ENCODE measurements at places on chromosomes 7 and 10.
A peak's percentile ranks its signal among the peaks of the same experiment; 100 is the strongest.

DNA sequence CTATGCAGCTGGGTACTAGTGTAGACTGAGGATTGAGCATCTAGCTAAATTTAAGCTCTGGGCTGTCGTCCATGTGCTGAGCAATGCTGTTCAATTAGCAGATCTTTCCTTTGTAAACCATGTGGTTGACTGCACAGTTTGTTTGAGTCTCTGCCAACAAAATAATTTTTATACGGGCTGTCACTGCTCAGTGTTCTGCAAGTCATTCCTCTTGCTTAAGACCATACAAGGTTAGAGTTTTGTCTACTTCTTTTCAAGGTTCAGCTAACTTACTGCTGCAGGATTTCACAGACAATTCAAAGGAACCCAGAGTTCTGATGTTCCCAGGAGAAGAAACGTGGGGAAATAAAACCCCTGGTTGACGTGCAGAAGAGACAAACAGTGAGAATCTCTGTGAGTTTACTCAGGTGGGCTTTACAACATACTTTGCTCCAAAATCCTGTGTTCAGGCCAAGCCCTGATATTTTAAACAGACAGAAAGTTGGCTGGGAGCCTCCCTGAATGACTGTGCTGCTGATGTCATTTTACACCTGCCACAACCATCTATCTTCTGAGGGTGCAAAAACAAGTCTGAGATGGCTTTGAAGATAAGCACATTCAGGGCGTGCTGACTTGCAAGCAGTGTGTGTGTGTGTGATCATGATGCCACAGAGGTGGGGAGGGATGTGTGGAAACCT lies 177.1 kb upstream of the SVIL start:
- peak; percentile 30 for DNase-seq

DNA sequence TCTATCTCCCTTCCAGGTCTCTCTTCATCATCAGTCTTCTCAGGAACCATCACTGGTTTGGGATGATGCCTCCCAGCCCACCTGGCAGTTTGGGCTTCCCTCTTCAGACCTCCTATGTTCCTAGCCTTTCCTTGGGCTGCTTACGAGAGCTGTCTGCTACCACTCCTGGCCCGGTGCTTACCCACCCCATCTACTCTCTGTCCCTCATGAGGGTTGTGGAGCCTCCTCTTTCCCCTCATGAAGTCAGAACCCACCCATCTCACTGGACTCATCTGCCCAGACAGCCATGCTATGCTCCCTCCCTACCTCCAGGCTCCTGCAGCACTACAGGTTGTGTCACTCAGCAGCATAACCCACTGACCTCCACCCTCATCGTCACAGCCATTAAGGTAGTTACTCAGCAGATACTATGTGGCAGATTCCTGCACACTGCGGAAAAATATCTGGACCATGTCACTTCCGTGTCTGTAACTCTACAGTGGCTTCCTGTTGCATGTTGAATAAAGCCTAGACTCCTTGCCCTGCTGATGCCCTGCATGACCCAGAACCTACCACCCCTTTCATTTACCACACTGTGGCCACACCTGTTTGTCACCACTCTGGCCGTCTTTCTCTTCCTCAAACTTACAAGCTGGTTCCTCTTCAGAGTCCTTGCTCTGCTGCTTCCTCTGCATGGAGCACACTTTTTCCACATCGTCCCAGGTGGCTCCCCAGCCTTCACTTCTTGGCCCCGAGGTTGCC lies 2.0 kb downstream of the DBNL start:
- no peak for DNase-seq

DNA sequence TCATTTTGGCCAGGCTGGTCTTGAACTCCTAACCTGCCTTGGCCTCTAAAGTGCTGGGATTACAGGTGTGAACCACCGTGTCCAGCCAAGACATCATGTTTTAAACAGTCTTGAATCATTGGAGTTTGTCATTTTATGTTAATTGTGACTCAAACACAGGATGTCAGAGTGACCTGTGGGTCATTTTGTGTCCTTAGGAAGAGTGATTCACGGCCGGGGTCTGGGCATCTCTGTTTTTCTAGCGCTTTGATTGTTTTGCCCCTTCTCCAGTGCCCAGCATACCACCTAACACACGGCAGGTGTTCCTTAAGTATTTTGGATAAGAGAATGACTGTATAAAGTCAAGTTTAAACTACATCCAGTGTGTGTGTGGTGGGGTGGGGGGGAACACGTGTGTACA lies 183.7 kb upstream of the KLF6 start:
- no peak for DNase-seq

GRCh38 chr7:90777465-90777864 lies 181.3 kb downstream of the CDK14 start:
- DNase-seq = no peak

DNA sequence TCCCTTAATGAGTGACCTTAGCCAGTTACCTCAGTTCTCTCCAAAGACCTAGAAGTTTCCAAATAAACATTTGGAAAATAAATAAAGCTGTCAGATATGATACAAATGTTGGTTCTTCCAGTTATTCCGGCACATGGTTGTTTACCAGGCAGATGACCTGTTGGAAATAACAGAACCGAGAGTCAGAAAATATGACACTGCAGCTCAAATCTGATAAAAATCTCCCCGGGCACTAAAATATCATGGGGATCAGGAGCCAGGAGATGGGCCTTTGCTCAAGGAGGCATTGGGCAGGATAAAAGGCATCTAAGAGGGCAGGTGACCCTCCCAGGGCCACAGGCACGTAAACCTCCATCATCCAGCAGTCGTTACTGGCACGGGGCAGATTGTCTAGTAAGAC lies 164.0 kb upstream of the LYZL1 start:
- no peak for DNase-seq

- no peak for DNase-seq
Observed at GRCh38 chr7:130475776-130476175, 16.1 kb upstream of the MEST start.

DNA sequence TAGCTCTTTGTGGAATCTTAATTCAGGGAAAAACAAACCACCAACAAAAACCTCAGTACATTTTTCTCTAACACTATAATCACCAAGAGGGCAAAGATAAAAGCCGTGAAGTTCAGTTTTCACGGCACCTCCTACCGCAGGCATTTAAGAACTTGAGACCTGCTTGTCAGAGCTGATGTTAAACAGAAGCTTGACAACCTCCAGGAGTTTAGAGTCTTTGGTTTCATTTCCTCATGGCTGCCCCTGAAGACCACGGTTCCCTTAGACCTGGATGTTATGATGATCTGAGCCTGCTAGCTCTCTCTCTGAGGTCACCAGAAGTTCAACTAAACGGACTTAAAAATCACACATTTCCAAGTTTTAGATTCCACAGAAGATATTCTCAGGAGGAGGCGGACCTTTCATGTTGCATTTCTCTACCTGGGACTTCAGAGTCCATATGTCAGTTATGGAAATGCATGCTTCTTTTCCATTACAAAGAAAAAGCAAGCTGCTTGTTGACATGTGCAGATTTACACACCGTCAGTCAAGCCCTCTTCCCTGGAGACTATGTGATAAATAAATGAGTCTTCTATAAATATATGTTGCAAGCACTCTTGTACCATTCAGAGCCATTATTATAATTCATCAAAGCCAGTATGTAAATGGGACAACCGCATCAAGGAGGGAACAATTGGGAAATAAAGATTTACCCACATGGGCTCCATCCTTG lies 258.0 kb downstream of the GFRA1 start:
- DNase-seq = no peak

- DNase-seq = no peak
Observed at GRCh38 chr7:22219036-22219435, 137.9 kb downstream of the RAPGEF5 start.

DNA sequence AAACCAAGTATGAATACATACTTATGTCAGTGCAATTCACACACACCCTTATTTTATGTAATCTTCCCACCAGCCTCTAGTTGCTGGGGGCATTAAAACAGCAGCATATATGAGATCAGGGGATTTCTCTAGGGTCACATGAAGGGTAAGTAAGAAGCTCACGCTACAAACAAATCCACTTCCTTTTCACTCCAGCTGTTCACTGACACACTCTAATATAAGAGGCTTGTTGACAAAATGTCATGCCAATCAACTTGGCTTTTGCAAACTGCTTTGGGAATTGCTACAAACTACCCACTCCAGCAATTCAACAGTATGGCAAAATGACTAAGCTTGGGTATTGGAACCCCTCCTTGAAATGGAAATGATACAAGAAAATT lies 10.3 kb downstream of the FAM3C start:
- no peak for DNase-seq

GRCh38 chr10:113474752-113475151 lies 78.1 kb upstream of the HABP2 start:
- no peak for DNase-seq

GRCh38 chr10:33248638-33249037 lies 85.8 kb downstream of the NRP1 start:
- no peak for DNase-seq

GRCh38 chr7:87735360-87735759 lies 107.2 kb downstream of the RUNDC3B start:
- DNase-seq = no peak

- no peak for DNase-seq
Observed at GRCh38 chr7:97145068-97145467, 27.6 kb downstream of the SDHAF3 start.

DNA sequence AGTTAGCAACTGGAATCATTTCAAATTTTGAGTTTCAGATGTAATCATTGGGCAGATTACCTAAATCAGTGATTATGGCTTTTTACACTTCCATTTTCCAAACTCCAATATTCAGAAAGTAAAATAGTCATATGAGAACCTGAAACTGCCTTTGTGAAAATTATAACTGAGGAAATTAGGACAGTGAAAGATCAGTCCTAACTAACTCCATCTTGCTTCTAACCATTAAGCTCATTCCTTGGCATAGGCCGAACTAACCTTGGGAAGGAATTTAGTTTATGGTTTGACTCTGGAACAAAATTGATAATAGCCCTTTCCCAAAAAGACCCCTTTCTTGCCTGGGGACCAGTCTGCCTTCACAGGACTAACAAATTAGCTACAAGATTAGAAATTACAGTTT lies 2.2 kb downstream of the CRPPA start:
- no peak for DNase-seq

GRCh38 chr10:88851706-88852105 lies at the start of gene ANKRD22:
Gene ANKRD22, minus strand, starts transcription at chr10:88851844. Its CDS starts 237 bp downstream, at chr10:88851607.
- no peak for DNase-seq

DNA sequence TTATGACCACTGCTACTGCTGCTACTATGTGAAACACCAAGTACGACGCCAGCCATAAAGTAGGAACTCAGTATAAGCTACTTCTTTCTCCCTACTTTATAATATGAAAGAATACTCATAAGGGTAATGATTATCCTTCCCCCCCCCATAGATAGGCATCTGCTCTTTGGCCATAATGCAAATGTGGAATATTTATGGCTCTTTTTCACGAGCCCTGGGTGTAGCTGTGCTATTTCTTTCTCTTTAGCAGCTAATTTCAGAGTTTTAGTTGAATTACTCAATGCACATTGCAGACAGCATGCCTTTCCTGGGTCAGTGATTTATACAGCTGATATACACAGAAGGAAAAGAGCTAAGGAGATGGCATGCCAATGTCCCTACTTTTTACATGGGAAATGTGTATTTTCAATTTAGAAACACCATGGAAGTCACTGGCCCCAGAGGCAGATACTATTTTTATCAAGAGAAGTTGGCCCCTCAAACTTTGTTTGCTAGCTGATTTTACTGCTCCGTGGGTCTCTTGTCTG lies 234.1 kb upstream of the KIAA1217 start:
- DNase-seq = no peak

GRCh38 chr10:48237259-48238250 lies 36.9 kb downstream of the FRMPD2 start:
- no peak for DNase-seq

DNA sequence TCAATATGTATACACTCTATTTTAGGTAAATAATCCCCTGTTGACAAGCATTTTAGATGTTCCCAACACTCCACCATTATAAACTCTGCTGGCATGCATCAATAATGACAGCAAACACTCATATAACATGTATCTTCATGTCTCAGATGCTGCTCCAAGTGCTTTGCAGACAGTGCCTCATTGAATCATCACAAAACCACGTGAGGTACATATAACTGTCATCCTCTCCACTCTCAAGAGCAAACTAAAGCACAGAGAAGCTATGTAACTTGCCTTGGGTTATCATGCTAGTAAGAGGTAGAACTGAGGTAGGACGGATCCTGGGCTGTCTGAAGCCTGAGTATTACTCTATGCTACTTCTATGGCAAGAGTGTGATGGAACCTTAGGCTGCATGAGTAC lies 72.5 kb upstream of the GSDME start:
- DNase-seq = no peak

DNA sequence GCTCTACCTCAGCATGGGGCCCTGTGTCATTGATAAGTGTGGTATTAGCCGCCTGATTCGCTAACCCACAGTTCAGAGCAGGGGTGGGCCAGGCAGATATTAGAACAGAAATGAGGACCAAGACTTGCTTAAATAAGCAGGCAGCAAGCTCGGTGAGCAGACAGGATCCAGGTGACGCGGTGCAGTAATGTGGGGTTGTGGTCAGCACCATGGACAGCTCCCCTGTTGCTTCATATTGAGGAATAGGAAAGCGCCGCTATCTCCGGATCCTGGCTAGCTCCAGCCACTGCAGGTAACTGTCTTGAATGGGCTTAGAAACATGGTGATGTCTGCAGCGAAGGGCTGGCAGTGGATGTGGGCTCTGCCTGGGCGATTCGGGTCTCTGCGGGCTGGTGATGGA lies 51.3 kb upstream of the GPR26 start:
- peak; percentile 3 for DNase-seq

GRCh38 chr10:132506711-132507408 lies 30.7 kb upstream of the INPP5A start:
- DNase-seq = no peak

- DNase-seq = no peak
Observed at GRCh38 chr7:122738947-122739346, 36.2 kb upstream of the RNF148 start.

DNA sequence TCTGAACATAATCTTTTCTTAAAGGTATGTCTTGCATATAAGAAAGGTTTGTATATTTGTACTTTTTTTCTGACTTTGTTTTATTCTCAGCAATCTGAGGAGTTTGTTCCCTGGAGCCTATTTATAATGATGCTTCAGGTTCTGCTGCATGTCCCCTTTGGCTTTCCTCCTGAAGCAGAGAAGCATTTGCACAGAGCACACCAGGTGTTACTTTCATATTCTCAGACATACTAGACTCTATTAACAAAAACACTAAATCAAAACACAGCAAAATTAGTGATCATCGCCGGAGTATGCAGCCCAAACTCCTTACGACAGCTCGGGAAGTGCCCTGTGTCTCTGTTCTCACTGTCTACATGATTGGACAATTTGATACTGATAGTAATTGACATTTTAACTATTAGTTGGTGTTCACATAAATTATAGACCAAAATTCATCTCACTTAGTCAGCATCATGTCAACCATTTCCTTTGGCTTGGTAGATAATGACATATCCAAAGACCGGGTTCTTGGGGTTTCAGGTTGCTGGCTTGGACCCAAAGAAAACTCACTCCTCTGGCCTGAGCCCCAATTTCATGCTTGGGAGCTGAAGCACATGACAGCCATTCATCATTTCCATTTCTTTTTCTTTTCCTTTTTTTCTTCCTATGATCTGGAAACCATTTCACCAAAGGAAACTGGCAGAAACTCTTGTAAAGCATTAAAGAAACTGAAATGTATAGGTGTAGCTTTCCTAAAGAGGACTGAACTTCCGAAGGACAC lies 400.1 kb upstream of the NRP1 start:
- DNase-seq = no peak

- DNase-seq = no peak
Observed at GRCh38 chr10:100775871-100776270, 30.5 kb downstream of the PAX2 start.

GRCh38 chr7:120898715-120899499 lies 41.0 kb upstream of the TSPAN12 start:
- no peak for DNase-seq

GRCh38 chr10:46524472-46525176 lies 31.8 kb downstream of the GPRIN2 start:
- no peak for DNase-seq

Data from stimulated activated naive CD4-positive, alpha-beta T cell (primary cell).